ENCODE measurements at places on chromosomes 6 and 20.

DNA sequence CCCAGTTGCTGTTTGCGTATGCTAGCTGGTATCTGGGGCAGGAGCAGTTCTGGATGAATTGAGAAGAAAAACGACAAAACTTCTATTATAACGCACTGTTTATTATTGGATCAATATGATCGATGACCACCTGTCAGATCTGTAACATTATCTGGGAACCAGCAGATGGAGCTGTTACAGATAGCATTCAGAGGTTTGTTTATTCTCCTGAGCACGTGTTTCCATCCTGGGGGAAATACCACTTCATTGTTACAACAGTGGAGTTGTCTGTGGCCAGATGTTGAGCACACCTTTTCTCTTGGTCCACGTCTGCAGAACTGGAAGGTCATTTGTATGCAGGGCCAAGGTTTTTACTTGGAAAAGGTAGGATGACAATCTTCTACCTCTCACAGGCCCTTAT is 16.0 kb upstream of the NKX2-2 start:
- DNase-seq: no peak

GRCh38 chr6:166005944-166006899 is 161.4 kb downstream of the TBXT start:
- no peak for DNase-seq

GRCh38 chr6:30889921-30890645 is 5.8 kb downstream of the DDR1 start:
- no peak for DNase-seq

DNA sequence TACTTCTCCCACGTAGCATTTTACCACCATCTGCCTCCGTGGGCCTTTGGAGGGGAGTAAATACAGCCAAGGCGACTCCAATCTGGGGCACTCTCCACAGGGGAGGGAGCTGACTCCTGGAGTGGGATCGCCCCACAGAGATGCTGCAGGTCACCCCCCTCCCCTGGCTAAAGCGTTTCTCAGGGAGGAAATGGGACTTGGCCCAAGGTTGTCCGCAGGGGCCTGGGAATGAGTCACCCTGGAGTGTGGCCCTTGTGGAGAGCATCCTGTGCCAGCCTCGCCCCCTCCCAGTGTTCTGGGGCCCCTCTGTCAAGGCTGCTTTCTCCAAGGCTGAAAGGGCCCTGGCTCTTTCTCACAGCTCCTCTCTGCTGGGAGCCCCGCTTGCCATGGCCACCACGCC is 84.5 kb upstream of the QKI start:
- DNase-seq: no peak

DNA sequence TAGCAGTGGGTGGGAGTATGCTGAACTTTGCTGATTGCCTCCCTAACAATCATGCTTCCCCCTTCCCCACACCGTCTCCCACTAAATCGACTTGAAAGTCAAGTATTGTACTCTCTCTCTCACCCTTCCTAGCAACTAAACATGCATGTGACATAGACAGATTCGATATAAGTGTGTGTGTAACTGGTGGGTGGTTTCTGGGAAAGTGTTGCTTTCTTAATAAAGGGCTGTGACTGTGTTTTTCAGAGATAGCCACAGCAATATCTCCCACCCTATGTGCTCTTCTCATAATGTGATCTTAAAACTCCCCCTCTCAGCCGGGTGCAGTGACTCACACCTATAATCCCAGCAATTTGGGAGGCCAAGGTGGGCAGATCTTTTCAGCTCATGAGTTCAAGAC is 49.3 kb upstream of the E2F3 start:
- no peak for DNase-seq

GRCh38 chr20:29740601-29740950 is 1516.9 kb upstream of the DEFB115 start:
- DNase-seq: no peak

- DNase-seq: no peak
Measured at GRCh38 chr20:33825340-33826269, 14.5 kb downstream of the CHMP4B start.

DNA sequence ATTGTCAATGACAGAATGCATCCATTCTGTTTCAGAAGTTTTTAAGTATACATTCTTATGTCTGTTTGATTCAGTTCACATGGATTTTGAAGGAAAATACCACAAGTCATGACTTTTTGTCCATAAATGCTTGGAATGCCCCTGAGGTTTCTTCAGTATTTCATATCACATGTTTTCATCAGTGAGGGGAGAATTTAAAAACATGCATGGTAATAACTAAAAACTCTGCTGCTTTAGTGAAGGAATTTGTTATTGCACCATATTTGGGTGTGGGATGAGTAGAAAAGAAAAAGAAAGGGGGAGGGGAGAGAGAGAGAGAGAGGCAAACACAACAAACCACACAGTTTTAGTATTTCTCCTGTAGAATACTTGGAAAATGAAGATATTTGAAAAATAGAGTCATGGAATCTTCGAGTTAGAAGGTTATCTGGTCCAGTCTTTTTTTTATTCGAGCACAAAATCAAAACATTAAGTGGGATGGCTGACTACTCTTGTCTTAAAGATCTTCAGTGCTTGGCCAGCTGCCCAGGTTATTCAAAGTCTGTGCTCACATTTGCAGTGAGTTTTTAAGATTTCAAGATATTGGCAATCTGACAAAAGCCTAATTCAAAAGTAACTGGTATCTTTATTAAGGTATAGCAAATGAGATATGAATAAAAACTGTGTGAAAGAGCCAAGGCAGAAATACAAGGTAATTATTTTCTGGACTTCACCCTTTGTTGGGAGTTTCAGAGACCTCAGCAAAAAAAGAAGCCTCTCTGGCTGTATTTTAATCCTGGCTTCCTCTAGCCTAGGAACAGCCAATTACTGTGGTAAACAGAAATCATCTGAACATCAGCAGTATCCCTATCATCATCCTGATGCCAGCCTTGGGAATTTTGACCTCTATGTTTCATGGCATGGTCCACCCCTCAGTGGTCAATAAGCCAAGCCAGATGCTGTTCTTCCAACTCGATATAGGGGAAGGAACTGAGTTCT is 687.9 kb upstream of the CITED2 start:
- DNase-seq: peak; percentile 12

- DNase-seq: no peak
Measured at GRCh38 chr6:50843842-50844241, 25.2 kb downstream of the TFAP2B start.

DNA sequence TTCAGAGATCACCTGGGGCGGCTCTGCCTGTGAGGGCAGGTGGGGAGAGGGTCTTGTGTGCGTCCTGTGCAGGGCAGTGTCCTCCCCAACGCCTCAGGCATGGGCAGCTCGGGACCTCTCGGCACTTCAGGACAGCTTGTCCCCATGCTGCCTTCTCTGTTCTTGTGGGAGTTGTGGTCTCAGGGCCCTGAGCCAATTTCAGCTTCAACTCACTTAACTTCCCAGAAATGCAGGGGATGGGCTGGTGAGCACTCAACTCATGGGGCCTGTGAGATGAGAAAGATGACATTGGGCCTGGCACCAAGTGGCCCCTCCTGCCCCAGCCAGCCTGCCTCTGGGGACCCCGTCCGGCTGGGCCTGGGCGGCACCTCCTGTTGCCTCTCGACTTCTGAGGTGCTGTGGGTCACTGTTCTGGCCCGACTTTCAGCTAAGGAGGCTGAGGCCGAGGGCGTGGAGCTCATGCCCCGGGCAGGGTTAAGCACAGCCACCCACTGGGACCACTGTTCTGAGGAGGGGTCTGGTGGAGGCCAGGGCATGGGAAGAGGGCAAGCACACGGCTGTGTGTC is 6.7 kb downstream of the RGS19 start:
- DNase-seq: no peak

- DNase-seq: no peak
Measured at GRCh38 chr6:150195996-150196417, 53.2 kb downstream of the PPP1R14C start.

- DNase-seq: no peak
Measured at GRCh38 chr6:18384621-18385020, 2.5 kb upstream of the RNF144B start.

GRCh38 chr6:24489881-24490280 is 503 bp upstream of the GPLD1 start:
- DNase-seq: no peak

GRCh38 chr6:259316-259715 is 33.0 kb upstream of the DUSP22 start:
- no peak for DNase-seq

DNA sequence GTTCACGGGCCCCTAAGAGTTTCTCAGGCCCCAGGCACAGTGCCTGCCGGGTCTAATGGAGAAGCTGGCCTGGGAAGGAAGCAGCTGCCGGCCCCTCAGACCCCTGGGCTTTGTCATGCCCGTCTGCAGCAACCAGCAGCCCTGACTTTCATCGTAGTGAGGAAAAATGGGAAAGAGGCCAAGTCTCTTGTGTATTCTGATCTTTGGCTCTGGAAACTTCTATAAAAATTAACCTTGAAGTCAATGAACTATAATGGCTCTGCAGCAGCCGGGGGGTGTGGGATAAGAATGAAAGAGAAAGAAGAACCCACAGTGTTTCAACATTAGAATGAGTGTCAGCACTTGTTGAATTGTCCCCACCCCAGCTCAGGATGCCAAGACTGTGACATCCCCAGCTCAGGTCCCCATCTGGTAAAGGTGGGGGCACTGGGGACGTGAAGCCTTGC is 12.9 kb downstream of the TGM2 start:
- DNase-seq: no peak

DNA sequence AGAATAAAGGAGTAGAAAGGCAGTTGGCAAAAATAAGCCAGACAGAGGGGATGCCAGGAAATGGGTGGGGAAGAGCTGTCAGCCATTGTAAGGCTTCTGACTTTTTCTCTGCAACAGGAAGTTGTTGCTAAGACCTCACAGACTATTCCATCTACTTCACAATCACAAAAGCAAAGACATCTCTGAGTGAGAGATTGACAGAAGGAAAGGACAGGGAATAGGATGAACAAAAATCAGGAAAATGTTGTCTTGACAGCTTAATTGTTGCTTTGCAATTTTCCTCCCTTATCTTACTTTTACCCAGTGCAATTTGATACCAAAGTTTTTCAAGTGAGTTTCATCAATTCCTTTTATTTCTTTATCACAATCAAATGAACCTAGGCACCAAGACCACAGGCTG is 291.2 kb downstream of the CBLN4 start:
- no peak for DNase-seq

- no peak for DNase-seq
Measured at GRCh38 chr6:8246403-8246802, 144.1 kb upstream of the EEF1E1 start.

DNA sequence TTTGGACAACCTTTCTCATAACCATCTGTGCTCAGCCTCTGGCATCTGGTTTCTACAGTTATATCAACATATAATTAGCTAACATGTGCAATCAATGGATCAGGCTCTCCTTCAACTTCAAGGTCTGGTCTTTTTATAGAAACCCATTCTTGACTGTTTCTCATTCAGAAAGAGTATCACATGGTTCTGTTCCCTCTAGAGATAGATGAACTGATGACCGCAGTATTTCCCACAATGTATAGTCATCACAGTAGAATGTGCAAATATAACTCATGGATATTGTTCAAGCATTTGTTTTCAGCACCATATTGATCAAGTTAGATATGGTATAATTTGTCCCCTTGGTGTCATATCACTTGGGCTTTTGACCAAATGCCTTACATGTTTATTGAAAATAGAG is 656.2 kb downstream of the FRK start:
- no peak for DNase-seq

- no peak for DNase-seq
Measured at GRCh38 chr6:165889636-165890403, 226.8 kb upstream of the PDE10A start.

DNA sequence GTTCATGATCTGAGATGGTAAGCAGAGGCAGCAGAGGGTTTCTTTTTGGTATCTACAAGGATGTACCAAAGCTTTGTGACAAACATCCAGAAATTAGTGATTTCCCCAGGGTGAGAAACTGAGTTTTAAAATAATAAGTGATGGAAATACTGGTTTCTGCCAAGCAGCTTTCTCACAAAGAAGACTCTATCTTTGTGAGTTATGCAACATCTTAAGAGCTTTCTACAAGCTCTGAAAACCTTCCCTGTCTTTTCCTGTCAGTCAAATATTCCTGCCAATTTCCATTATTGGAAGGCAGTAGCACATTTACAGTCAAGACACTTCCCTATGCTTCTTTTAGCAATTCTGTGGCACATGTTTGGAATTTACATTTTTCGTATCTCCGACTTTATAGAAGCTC is 264.7 kb upstream of the SPTLC3 start:
- no peak for DNase-seq

- DNase-seq: no peak
Measured at GRCh38 chr20:33345342-33345741, 56.0 kb downstream of the CDK5RAP1 start.

Measured in epithelial cell of prostate (primary cell).